GM04503 (cell line): ENCODE measurements at places on chromosomes 7 and 10.

GRCh38 chr7:4822677-4823076, 39.2 kb downstream of the PAPOLB start:
- DNase-seq = no peak

DNA sequence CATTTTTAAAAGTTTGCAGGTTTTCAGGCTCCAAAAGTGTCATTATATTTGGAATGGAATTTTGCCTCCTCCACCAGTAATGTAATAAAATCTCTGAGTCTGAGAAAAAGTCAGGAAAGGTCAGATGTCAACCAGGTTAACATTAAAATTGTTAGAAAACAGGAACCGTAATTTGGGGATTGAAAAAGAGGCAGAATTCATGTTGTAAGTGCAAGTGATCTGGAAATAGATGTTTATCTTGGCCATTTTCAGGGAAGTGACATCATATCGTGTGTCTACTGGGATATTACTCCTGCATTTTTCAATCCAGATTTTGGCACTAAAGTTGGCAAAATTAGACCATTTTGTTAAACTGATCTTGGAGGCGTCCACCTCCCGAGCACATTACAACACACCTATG, 428.5 kb upstream of the MGMT start:
- no peak for DNase-seq

DNA sequence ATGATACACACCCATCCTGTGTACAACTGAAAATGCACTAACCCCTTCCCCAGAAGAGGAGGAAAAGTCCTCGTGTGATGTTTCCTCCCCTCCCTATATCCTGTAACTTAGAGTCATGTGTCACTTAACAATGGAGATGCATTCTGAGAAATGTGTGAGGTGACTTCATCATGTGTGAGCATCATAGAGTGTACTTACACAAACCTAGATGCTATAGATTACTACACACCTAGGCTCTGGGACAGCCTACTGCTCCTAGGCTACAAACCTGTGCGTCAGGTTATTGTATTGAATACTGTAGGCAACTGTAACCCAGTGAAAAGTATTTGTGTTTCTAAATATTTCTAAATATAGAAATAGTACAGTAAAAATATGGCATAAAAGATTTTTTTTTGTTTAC, 98.6 kb upstream of the FAM180A start:
- DNase-seq = no peak

DNA sequence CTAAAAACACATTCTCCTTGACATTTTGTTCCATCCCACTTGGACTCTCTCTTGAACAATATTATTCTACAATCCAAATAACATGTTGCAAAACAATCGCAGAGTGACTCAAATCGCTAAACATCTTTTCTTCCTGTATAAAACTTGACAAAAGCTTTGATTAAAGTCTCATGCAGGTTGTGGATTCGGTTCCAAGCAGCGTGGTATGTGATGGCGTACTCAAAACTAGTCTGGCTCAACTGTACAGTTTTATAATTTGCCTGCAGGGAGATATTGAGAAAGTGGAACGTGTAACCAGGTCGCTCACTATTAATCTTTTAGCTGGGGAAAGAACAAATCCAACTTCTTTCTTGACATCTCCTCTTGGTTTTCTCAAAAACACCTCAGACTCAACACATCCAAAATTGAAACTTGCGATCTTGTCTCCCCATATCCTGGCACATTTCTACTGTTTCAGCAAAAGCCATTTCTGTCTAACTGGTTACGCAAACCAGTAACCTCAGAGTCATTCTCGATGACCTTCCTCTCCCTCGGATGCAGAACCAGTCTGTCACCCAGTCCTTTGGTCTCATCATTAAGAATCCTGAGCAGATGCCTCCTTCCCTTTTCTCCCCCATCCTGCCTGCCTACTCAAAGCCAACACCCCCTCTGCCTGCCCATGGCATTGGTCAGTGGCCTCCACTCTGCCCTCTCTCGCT, 100.1 kb downstream of the CACNB2 start:
- DNase-seq = no peak

DNA sequence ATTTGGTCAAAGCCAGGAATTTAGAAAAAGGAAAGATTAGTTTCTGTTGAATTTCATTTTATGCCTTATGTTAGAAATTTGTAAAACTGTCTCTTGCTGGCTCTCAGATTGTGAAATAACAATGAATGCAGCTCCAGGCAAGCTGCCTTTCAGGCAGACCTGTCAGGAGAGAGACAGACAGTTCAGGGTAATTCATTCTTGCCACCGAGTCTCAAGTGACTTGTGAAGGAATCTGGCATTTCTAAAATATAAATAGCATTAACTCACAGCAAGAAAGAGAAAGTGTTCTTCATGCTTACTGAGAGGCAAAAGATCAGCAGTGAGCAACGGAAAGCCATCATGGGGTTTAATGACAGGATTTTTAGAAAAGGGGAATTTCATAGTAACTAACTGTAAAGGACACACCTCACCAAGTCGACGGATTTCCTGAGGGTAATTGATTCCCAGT, 442.3 kb upstream of the AKR1E2 start:
- no peak for DNase-seq

- DNase-seq = no peak
These were observed 169.3 kb upstream of the BET1 start for GRCh38 chr7:94173436-94173835.

- no peak for DNase-seq
These were observed 314.8 kb upstream of the GRM3 start for GRCh38 chr7:86328801-86329433.

DNA sequence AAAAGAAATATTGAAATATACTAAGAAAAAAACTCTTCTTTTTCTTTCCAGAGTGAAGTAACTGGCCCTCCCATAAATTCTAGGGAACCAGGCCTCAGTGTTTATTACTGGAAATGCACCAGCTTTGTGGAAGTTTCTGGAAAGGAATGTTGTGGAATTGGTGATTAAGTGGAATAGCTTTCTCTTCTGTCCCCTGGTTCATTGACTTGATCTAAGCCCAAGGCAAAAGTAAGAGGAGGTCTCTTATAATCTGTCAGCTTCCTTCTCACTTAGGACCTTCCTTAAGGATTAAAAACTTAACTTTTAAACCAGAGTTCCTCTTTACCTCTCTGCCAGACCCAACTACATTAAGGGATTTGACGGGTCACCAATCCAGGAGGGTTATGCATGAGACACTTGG, 266.2 kb downstream of the SLC25A13 start:
- DNase-seq = no peak

GRCh38 chr7:8594115-8594514, 160.7 kb downstream of the NXPH1 start:
- DNase-seq = no peak

DNA sequence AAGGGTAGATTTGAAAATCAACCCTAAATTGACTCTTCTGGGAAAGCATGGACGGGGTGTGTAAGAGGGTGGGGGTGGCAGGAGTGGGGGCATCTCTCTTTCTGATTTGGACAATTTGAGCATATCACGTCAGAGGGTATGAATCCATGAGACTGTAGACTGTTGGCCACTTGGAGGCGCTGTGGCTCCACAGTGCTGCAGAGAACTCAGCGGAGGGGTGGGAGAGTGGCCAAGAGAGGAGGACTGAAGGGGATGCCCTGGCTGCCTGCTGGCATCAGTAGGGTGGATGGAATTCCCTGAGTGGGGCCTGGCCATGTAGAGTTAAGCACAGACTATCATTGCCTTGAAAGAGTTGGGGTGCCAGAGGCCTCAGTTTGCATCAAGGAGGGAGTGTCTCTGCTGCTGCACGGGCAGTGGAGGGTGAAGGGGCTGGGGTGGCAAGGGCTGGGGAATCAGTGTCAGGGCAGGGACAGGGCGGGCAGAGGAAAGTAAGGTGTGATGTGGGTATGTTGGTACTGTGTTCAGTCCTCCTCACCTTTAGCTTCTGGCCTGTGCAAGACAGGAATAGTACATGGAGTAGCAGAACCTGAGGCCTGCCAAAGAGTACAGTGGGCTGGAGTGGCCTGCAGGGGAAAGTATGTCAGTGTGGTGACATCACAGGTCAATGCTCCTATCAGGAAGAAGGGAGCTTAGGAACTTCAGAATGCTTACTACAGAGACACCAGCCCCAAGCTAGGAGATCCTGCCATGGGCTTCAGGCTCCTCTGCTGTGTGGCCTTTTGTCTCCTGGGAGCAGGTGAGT, 133.5 kb upstream of the PRSS58 start:
- no peak for DNase-seq

- DNase-seq = no peak
These were observed 22.7 kb downstream of the YKT6 start for GRCh38 chr7:44223362-44224079.

- no peak for DNase-seq
These were observed 1.4 kb downstream of the ZNF438 start for GRCh38 chr10:31030260-31030659.

GRCh38 chr7:31493714-31494181, 20.1 kb upstream of the ITPRID1 start:
- DNase-seq = no peak

DNA sequence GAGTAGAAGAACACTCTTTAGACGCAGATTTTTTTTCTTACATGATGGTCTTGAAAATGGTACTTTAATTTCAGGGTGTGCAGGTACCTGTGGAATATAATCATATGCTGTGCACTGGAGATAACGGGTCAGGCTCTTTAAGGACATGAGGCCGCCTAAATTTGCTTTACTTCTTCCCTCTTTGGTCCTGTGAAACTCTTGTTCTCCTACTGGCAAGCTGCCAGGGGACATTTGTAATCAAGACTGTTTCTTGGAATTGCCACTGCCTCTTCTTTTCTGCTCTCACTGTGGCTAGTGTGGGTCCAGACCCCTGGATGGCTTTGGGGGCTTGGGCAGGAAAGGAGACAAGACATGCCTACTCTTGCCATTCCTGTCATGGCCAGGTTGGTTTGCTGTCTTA, 146.0 kb downstream of the SND1 start:
- no peak for DNase-seq

- no peak for DNase-seq
These were observed 83.7 kb downstream of the RBM33 start for GRCh38 chr7:155728116-155728515.

DNA sequence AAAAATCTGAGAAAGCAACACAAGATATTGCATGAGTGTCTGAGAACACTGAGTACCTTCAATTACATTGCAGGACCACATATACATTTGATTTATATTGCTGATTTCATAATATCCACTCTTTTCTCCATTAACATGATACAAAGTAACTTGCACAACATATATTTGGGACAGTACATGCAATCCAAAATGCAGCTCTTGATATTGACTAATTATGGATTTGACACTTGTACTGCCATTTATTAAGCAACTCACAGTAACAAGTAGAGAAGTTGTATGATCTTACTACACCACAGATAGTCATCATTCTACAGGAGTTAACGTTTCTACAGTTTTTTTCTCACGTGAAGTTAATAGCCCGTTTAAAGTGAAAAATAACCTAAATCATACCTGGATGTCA, 46.7 kb downstream of the USP6NL start:
- DNase-seq = no peak
